Daoy (cell line): ENCODE measurements at places on chromosomes 13 and 19. TPM values are rescaled to one million over a fixed set of nuclear protein-coding genes. Genes with fewer than 3 reads are reported as not detected.

FGF21 gene
- not detected in 2 replicates for total RNA-seq

OR10H3 gene
- not detected in 2 replicates for total RNA-seq

KLF16 gene
- total RNA-seq, result 5.5 and 5.7 TPM in 2 replicates

CEACAM16 gene
- total RNA-seq, result not detected in 2 replicates
